ENCODE measurements at places on chromosomes 7 and 10.

GRCh38 chr7:80705130-80705781, 66.8 kb downstream of the CD36 start:
- DNase-seq: no peak

GRCh38 chr7:32056767-32057166, 13.4 kb downstream of the PDE1C start:
- DNase-seq: no peak

- no peak for DNase-seq
These were observed 38.0 kb upstream of the TMEM72 start for GRCh38 chr10:44873160-44873559.

GRCh38 chr10:110742801-110743200, 98.7 kb downstream of the RBM20 start:
- DNase-seq: no peak

- DNase-seq: no peak
These were observed 53.3 kb upstream of the SLF2 start for GRCh38 chr10:100859484-100859763.

- no peak for DNase-seq
These were observed 9.0 kb upstream of the RSBN1L start for GRCh38 chr7:77687100-77687746.

- no peak for DNase-seq
These were observed 78.1 kb downstream of the ARL4A start for GRCh38 chr7:12765431-12766100.

DNA sequence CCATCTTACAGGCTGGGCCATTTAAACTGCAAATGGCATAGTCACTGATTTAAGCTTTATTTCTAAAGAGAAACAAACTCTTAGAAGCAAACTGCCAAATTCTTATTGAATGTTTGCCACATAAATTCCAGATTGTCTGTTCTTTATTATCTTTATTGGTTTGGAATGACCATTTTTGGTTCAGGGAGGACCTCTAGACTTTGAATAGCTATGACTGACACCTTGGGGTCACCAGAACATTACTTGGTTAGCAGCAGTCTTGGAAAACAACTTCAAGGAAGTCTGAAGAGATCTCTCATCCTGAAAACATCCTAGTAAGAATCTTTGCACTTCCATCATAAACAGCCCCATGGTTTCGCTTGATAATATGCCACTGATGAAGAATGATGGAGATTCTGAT, 197.1 kb downstream of the SUGCT start:
- no peak for DNase-seq

GRCh38 chr7:133550145-133550544, 297.3 kb downstream of the EXOC4 start:
- no peak for DNase-seq

- no peak for DNase-seq
These were observed 272.7 kb downstream of the CAMK1D start for GRCh38 chr10:12622016-12622415.

DNA sequence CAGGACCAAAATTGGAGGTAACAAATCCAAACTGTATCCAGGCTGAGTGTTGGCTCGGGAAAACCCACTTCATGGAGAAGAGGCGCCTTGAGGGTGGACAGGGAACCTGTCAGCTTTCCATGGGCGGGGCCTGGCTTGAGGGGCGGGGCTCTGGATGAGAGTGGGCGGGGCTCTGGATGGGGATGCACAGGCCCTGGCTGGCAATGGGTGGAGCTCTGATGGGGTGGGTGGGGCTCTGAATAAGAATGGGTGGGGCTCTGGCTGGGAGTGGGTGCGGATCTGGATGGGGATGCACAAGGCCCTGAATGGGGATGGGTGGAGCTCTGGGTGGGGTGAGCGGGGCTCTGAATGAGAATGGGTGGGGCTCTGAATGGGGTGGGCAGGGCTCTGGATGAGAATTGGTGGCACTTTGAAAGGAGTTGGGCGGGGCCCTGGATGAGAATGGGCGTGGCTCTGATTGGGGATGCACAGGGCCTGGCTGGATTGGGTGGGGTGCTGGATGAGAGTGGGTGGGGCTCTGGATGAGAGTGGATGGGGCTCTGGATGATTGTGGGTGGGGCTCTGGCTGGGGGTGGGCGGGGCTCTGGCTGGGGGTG, 96.6 kb upstream of the NPTX2 start:
- DNase-seq: no peak

DNA sequence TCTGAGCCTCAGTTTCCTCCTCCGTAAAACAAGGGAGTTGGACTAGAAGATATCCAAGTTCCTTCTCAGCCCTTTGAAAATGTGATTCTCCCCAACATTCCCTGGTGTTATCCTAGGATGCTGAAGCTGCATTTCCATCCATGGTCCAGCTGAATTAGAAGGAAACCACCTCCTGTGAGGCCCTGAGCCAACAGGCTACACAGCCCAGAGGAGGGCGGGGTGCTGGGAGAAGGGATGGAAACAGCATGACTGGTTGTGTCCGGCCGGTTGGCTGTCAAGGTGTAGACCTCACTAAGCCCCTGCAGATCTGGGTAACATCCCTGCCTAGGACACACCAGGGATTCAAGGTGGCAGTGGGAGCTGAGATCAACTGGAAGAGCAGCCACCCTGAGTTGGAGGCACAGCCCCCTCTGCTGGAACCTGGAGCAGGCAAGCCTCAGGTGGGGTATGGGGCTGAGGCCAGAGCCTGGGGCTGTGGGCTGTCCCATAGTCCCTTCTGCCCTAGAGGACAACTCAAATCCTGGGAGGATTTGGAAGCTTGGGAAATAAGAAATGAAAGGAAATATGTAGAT, 72.0 kb downstream of the PAX2 start:
- DNase-seq: no peak

- no peak for DNase-seq
These were observed 818 bp upstream of the SUPV3L1 start for GRCh38 chr10:69179089-69179742.

DNA sequence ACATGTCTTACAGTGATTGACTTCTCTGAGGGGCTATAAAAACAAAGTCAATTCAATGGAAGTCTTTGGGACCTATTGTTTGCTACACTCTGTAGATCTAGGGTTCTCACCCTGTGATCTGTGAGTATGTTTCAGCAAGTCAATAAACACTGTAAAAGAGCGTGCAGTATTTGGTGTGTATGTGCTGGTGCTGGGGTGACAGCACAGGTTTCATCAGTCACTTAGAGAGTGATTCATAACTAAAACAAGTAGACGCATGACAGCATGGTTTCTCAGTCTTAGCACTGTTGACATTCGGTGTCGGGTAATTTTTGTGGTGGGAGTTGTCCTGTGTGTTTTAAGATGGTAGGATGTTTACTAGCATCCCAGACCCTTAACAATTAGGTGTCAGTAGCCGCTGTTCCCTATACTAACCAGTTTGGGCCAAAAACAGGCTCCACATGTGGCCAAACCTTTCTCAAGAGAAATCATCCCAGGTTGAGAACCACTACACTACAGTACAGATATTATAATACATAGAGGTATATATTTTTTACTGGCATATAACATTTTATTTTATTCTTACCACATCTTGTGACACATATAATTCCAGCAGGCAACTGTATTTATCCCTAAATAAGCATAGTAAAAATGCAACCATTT, 411.8 kb downstream of the ARL4A start:
- no peak for DNase-seq

- no peak for DNase-seq
These were observed 846 bp upstream of the ZNF775 start for GRCh38 chr7:150378115-150378852.

GRCh38 chr7:48617993-48618392, 306.4 kb upstream of the CDC14C start:
- no peak for DNase-seq

DNA sequence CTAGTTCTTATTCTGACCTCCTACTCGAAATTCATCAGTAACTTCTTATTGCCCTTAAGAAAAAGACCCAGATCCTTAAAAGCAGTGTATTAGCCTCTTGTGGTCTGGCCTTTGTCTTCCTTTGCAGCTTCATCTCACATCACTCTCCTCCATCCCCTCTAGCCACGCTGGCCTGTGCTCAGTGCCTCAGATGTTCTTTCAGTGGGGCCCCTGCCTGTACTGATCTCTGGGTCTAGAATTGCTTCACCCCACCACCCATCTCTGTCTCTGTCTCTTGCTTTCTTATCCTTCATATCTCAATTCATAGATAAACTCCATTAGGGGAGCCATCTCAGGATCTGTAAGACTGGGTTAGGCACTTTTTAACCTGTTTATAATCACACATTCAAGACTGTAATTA, 1178.5 kb upstream of the C7orf33 start:
- DNase-seq: no peak

DNA sequence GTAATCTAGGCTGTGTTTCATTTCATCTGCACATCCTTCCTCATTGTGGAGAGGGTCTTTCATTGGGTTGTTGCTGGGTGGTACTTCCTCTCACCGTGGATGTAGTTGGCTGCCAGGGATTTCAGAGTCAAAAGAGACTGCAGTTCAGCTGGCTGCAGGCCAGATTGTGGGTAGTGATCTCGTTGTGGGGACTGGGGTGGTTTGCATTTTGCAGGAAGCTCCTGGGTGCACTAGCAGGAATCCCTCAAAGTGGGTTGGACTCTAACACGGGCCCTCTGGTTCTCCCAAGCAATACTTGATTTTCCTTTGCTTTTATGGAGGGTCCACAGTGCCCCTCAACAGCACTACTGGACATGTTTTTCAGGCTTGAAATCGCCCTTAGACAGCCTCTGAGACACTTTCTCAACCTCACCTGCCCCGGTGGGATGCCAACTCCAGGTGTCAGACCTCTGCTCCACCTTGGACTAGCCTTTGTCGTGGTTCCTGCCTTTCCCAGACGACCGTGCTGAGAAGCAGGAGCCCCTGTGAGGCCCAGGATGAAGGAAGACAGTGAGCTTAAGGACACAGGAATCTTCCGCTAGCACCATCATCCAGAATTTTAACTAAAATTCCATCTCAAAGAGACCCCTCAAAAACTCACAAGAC, 23.9 kb upstream of the ZNF273 start:
- no peak for DNase-seq

GRCh38 chr7:111162692-111163091, 71.8 kb downstream of the LRRN3 start:
- DNase-seq: no peak

DNA sequence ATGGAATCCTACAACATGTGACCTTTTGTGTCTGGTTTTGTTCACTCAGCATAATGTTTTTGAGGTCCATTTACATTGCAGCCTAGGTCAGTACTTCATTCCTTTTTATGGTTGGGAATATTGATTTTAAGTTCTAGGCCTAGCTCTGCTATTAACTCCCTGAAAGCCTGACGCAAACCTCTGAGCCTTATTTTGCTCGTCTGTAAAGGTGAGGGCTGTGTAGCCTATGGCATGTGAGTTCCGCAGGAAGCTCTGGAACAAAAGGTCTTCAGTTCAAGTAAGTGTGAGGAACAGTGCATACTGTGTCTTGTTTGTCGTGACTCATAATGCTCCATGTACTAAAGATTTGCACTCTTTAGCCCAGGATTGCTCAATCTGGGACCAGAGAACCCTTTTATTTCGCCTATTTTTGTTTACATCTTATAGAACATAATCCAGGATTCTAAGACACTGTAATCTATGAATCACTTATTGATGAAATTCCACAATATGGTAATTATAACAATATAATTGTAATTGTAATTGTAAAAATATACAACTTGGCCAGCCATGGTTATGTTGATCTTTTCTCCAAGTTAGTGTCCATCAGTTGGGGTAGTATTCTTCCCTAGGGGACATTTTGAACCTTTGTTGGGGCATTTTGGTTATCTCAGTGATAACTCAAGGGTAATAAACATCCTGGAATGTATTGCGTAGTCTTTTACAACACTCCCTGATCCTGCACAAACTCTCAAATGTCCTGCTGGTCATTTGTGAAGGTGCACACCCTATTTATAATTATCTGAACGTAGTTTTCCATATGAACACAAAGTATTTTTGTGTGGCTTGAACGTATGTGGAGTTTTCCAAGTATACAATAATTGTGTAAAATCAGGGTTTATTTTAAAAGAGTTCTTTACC, 184.7 kb downstream of the VTI1A start:
- DNase-seq: no peak

- DNase-seq: no peak
These were observed 393.5 kb downstream of the GFRA1 start for GRCh38 chr10:115879372-115880089.

GRCh38 chr10:72337039-72337629, 17.6 kb downstream of the DNAJB12 start:
- no peak for DNase-seq

GRCh38 chr10:16949816-16950215, 132.6 kb upstream of the RSU1 start:
- no peak for DNase-seq

- no peak for DNase-seq
These were observed 4.2 kb upstream of the FOXL3 start for GRCh38 chr7:285731-286130.

- no peak for DNase-seq
These were observed 37.3 kb downstream of the CFAP46 start for GRCh38 chr10:132904814-132905649.

- no peak for DNase-seq
These were observed 16.3 kb downstream of the MSRB2 start for GRCh38 chr10:23111517-23112286.

GRCh38 chr7:151382079-151382885, 27.6 kb downstream of the WDR86 start:
- no peak for DNase-seq

GRCh38 chr10:104288355-104288754, 19.4 kb downstream of the GSTO2 start:
- DNase-seq: no peak

- no peak for DNase-seq
These were observed 587 bp downstream of the HOXA10 start for GRCh38 chr7:27173511-27173955.

DNA sequence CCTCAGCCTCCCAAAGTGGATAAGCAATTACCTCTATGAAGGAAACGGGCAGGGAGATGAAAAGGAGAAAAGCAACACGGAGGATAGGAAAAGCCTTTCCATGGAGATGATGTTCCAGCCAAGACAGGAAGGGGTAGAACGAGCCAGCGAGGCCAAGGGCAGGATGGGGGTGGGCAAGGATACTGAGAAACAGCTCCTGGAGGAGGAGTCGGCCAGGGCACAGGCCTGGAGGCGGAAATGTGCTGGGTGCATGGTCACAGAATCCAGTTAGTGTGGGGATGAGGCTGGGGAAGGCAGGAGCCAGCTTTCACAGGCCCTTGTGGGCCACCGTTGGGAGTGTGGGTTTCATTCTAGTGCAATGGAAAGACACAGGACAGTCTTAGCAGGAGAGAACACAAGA, 162.6 kb downstream of the JAZF1 start:
- DNase-seq: no peak

DNA sequence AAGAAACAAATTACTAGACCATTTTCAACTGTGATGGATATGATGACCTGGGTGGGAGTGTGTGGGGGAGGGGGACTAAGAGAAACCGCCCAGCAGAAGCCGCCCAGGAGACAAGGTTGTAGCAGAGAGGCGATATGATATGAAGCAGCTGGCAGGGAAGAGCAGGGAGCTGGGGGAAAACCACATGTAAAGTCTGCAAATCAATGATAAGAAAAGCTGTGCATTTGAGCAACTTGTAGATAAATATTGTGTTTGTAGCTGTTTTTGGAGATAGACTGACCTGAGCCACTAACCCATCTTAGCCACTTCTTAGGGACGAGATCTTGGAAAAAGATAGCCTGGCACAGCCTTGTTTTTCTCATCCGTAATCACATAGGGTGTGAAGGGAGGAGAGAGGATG, 252.6 kb downstream of the SEC23IP start:
- DNase-seq: no peak

GRCh38 chr7:86926732-86927131, 132.7 kb downstream of the ELAPOR2 start:
- DNase-seq: no peak

GRCh38 chr7:88700725-88701124, 58.8 kb upstream of the ZNF804B start:
- DNase-seq: no peak

- no peak for DNase-seq
These were observed 3.2 kb downstream of the ZNF853 start for GRCh38 chr7:6618621-6619020.

Measured in NCI-H1436 treated with DMSO at 0.1 percent for 48 hours (cell line).